CD4-positive, CD25-positive, alpha-beta regulatory T cell (primary cell): ENCODE measurements at places on chromosomes 6 and 20.

- H3K36me3 ChIP-seq = no peaks in the 10 kb centered on the region
- H3K4me1 ChIP-seq = no peaks in the 10 kb centered on the region
- H3K27ac ChIP-seq = no peak overlapping the region
- H3K27me3 ChIP-seq = no peaks in the 10 kb centered on the region
Measured at GRCh38 chr6:8658416-8658815, 223.1 kb upstream of the SLC35B3 start.

- no peaks in the 10 kb centered on the region for H3K4me1 ChIP-seq
- H3K36me3 ChIP-seq = no peaks in the 10 kb centered on the region
- no peak overlapping the region for H3K27ac ChIP-seq
- H3K27me3 ChIP-seq = no peaks in the 10 kb centered on the region
- no peak for DNase-seq
Measured at GRCh38 chr20:4195499-4195898, 180.1 kb upstream of the RNF24 start.

DNA sequence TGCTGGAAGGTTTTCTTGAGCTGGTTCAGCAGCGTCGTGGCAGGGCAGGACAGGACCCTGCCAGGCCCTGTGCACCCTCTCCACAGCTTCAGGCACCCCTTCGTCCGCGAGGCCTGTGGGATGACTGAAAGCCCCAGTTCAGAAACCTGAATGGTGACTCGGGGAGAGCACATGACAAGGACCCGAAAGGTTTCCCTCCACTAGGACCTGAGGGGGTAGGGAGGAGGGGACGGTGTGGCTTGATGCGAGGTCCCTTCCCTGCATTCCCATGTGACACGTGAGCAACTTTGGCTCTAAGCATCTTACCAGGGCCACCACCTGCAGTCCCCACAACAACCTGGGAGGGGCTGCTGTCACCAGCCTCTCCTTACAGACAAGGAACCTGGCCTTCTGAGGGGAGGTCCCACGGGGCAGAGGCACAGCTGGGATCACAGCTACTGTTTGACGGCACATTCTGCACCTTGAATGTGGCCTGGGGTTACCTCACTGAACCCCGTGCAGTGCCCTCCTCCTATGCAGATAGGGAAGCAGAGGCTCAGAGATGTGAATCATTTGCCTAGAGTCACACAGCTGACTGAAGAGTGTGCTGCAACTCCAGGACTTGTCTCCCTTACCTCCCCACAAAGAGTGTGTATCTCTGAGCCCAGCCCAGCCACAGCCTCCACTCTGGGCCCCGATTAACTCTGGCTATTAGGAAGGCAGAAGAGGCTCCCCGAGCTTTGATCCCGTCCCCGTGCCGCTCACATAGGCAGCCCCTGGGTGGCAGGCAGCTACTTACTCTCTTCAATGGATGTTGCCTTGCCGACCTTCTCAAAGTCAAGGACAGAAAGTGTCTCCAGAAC, 84.6 kb downstream of the PTPN1 start:
- H3K4me3 ChIP-seq = no peak overlapping the region
- no peak overlapping the region for H3K27ac ChIP-seq
- no peaks in the 10 kb centered on the region for H3K4me1 ChIP-seq

- H3K27me3 ChIP-seq = no peaks in the 10 kb centered on the region
- no peak for DNase-seq
- no peak overlapping the region for H3K4me3 ChIP-seq
- no peak overlapping the region for H3K27ac ChIP-seq
Measured at GRCh38 chr6:37882724-37883413, 63.3 kb downstream of the ZFAND3 start.

DNA sequence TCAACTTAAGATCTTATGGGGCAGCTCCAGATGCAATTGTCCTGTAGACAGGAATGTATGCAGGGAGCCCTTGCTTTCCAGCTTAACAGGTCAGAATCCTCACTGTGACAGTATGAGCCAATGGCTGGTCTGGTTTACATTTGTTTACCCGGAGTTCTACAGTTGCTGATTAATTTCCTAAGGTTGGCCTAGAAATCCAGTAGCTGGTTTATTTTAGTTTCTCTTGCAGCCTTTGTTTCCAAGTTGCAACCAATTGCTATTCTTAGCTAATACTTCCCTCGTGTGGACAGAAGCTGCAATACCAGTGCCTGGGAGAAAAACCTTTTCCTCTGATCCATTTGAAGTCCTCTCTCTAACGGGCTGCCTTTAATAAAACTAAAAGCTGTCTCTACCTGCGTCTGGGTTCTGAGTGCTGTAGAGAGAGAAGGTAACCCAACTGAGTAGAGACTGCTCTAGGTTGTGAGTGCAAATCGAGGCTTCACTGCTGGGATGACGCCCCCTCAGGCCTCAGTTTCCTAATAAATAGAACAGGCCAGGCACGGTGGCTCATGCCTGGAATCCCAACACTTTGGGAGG, 45.9 kb downstream of the ZNF217 start:
- H3K4me1 ChIP-seq = no peaks in the 10 kb centered on the region
- no peaks in the 10 kb centered on the region for H3K27me3 ChIP-seq
- H3K36me3 ChIP-seq = no peaks in the 10 kb centered on the region
- H3K27ac ChIP-seq = no peak overlapping the region
- no peak overlapping the region for H3K4me3 ChIP-seq
- DNase-seq = peak; percentile 18

GRCh38 chr6:139625998-139626975, 251.8 kb upstream of the CITED2 start:
- no peak overlapping the region for H3K4me3 ChIP-seq
- H3K27me3 ChIP-seq = peaks cover 6% of the 10 kb centered on the region
- no peaks in the 10 kb centered on the region for H3K36me3 ChIP-seq
- no peaks in the 10 kb centered on the region for H3K4me1 ChIP-seq
- H3K27ac ChIP-seq = no peak overlapping the region

GRCh38 chr20:12058216-12058615, 140.5 kb downstream of the BTBD3 start:
- no peaks in the 10 kb centered on the region for H3K4me1 ChIP-seq
- H3K27ac ChIP-seq = no peak overlapping the region
- no peak overlapping the region for H3K4me3 ChIP-seq
- no peaks in the 10 kb centered on the region for H3K27me3 ChIP-seq
- no peaks in the 10 kb centered on the region for H3K36me3 ChIP-seq

GRCh38 chr6:33104887-33105286, 29.1 kb downstream of the HLA-DPB1 start:
- H3K27me3 ChIP-seq = peaks cover 28% of the 10 kb centered on the region
- H3K36me3 ChIP-seq = no peaks in the 10 kb centered on the region
- no peaks in the 10 kb centered on the region for H3K4me1 ChIP-seq
- no peak overlapping the region for H3K27ac ChIP-seq
- H3K4me3 ChIP-seq = no peak overlapping the region

- H3K27ac ChIP-seq = no peak overlapping the region
- no peaks in the 10 kb centered on the region for H3K4me1 ChIP-seq
- no peaks in the 10 kb centered on the region for H3K36me3 ChIP-seq
Measured at GRCh38 chr6:126574301-126574700, 234.4 kb downstream of the CENPW start.
